COR-L47 (cell line): ENCODE measurements at places on chromosomes 1 and 21.

- DNase-seq: no peak
Observed at GRCh38 chr1:210397252-210397651, 68.5 kb downstream of the HHAT start.

GRCh38 chr1:30988045-30988444 lies 77.5 kb downstream of the PUM1 start:
- no peak for DNase-seq

GRCh38 chr1:23362218-23362713 lies 7.4 kb downstream of the ZNF436 start:
- DNase-seq: no peak

GRCh38 chr21:44019568-44019958 lies 7.5 kb downstream of the TRAPPC10 start:
- no peak for DNase-seq

GRCh38 chr1:46587069-46587468 lies 17.0 kb downstream of the MKNK1 start:
- DNase-seq: no peak
